ENCODE measurements at places on chromosomes 2 and 18.
A peak's percentile ranks its signal among the peaks of the same experiment; 100 is the strongest.

DNA sequence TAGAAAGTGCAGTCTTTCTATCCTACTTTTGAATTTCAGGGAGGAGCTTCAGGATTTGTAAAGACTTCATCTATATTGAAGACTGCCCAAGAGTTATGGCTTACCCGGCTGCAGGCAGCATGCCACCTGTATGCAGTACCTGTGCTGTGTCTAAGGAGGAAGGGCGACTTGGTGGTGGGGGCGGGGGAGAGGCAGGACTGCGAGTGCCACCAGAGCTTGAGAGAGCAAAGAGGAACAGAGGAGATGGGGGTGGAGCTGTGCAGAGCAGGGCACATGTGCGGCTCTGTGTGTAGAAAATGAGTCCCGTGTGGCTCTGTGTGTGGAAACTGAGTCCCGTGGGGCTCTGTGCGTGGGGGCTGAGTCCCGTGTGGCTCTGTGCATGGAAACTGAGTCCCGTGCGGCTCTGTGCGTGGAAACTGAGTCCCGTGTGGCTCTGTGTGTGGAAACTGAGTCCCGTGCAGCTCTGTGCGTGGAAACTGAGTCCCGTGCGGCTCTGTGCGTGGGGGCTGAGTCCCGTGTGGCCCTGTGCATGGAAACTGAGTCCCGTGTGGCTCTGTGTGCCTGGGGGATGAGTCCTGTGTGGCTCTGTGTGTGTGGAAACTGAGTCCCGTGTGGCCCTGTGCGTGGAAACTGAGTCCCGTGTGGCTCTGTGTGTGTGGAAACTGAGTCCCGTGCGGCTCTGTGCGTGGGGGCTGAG, 43.2 kb downstream of the LDLRAD4 start:
- peak; percentile 56 for DNase-seq

GRCh38 chr2:172836347-172836821, 100.7 kb downstream of the RAPGEF4 start:
- DNase-seq: peak; percentile 87

GRCh38 chr2:144583741-144584453, 64.0 kb upstream of the ZEB2 start:
- DNase-seq: no peak

- peak; percentile 34 for DNase-seq
Measured at GRCh38 chr2:121257480-121257840, 27.5 kb downstream of the TFCP2L1 start.

GRCh38 chr2:15860760-15861159, 79.6 kb upstream of the MYCN start:
- DNase-seq: no peak

GRCh38 chr2:236242057-236242495, 22.1 kb downstream of the ASB18 start:
- DNase-seq: no peak

DNA sequence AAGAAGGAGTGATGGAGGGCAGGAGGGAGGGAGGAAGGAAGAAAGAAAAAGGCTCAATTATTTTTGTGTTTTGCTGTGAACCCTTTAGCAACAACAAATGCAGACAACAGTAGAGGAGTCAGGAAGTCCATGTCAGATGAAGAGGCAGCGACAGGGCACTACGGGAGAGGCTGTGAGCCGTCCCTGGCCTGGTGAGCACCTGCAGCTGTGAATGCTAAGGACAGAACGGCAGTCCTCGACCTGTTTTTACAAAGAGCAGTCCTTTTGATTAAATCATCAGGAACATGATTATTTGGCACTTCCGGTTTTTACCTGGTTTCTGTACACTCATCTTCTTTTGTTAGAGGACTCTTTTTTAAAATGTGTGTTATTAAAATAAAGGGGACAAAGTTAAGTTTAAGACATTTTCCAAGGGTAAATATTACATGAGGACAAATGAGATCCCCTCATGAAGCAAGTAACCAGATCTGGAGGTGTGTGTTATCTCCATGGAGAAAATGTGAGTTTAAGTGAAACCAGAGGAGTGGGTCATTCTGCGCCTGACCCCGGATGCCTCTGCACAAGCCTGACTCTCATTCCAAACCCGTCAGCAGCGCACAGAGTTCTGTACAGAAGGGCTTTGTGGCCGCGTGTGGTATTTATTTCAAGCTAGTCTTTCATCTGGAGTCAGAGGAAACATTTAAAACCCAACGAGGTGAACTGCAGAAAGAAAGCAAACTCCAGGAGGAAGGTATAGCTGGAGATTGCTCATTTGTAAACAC, 492.5 kb downstream of the SOX11 start:
- peak; percentile 80 for DNase-seq

GRCh38 chr2:178886006-178886405, 78.8 kb upstream of the TTN start:
- no peak for DNase-seq

- peak; percentile 52 for DNase-seq
Measured at GRCh38 chr2:240836781-240837467, 16.9 kb upstream of the KIF1A start.

DNA sequence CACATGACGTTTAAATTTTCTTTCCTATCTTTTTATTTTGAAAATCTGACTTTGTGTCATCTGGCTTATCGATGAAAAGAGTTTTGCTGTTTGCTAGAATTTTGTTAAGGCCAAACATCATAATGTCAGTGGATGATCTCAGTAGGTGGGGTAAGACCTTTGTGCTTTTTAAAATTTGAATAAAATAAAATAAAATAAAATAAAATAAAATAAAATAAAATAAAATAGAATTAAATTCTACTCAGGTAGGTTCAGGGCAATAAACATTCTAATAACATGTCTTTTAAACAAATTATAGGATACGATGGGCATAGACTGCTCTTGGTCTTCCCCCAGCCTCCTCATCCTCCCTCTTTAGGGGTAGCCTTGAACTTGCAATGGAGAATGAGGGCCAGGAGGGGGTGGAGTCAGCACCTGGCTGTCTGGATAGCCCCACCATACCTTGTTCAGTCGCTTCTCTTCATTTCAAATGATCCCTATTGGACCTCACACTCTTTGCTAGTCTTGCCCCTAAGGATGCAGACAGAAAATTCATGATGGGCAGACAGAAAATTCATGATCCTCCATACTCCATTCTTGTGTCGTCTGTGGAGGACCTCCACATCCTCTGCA, 8.1 kb downstream of the LDLRAD4 start:
- no peak for DNase-seq

GRCh38 chr2:191296083-191297006, 51.1 kb downstream of the MYO1B start:
- DNase-seq: no peak

- DNase-seq: no peak
Measured at GRCh38 chr2:28640260-28640907, 111.2 kb upstream of the PPP1CB start.

DNA sequence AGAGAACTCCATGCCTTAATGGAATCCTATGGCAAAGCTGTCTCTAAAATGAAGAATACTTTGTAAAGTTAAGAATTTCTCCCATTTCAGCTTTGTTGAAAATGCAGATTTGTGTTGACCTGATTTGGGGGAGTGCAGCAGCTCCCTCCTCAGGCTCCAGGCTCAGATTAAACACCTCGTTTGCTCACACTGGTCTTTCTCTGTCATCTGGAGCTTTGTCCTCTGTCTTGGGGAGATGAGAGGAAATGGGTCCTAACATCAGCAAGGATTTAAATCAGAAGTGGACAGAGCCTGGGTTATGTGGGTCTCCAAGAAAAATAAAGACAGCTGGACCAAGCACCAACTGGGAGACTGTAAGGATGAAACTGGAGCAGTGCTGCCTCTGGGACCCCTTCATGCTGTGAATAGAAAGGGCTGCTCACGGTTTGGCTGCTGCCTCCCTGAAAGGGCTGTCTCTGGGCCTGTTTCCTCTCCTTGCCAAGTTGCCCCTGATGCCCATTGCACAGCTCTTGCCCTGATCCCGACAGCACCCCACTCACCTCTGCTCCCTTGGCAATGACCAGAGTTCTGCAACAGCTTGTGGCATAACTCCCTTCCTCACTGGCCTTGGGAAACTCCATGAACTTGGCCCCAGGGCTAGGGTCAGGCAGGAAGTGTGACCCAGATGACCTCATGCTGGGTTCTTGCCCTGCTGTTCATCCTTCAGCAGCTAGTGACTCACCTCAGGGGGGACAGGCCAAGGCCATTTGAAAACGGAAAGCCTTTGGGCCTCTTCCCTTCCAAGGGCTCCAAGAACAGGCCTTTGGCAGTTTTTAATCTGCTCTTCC, 197.2 kb downstream of the CYP26B1 start:
- peak; percentile 85 for DNase-seq

DNA sequence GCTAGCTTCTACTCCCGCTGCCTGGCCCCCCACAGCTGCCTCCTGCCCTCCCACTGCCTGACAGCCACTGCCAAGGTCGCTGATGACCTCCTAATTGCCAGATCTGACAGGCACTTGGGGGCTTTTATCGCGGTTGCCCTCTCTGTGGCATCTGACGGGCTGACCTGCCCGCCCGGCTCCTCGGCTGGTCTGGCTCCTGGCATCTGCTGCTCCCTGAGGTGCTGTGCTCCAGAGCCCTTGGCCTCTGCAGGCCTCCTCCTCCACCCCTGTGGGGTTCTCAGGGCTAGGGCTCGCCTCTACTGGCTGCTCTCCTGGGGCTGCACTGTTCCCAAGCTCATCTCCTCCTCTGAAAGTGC, 43.1 kb downstream of the INHBB start:
- peak; percentile 43 for DNase-seq

DNA sequence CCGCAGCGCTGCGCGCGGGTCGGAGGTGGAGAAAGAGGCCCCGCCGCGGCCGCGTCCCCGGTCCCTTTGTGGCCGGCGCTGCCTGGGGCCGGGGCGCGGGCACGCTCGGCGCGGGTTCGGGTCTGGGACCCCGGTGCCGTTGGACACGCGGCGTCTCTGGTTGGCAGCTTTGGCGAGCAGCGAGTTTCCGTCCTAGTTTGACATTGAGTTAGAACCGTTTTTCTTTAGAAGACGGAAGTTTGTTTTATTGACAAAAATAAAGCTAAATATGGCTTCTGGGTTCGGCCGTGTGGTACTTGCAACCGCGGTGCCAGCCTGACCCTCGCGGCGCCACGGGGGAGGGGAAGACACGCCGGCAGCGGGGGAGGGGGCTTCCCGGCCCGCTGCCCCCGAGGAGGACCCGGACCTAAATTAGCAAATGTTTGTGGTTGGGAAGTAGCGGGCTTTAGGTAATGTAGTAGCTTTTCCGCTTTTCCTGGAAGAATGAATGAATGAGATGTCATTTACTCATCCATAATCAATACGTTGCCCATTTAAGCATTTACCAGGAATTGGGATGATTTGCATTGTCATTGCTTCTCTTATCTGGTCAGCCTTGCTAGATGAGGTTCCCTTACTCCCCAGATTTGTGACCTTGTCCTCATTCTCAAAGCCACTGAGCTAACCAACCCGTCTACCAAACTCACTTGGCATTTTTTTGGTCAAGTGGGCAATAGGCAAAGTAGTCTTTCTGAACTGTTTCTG, 530 bp downstream of the GALNT1 start:
- no peak for DNase-seq

DNA sequence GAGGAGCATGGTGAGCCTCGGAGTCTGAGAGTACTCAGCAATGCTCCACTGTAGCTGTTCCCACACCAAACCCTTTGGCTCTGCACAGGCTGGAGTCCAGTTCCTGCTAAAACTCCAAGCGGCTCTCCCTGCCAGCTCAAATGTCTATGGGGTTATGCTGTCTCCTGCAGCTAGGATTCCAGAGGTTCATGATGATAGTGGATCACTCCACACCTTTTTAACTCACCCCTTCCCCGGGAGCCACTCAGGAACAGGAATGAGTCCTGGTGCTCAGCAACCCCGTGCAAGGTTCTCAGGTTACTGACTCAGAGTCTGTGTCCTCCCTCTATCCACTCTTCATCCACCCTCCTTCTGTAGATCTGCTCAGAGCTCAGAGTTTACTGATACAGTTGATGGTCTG, 410.0 kb downstream of the CDH19 start:
- DNase-seq: peak; percentile 53

GRCh38 chr2:11396467-11397445, 52.3 kb upstream of the ROCK2 start:
- no peak for DNase-seq

GRCh38 chr2:172200495-172201085, 97.9 kb upstream of the DLX2 start:
- DNase-seq: no peak

DNA sequence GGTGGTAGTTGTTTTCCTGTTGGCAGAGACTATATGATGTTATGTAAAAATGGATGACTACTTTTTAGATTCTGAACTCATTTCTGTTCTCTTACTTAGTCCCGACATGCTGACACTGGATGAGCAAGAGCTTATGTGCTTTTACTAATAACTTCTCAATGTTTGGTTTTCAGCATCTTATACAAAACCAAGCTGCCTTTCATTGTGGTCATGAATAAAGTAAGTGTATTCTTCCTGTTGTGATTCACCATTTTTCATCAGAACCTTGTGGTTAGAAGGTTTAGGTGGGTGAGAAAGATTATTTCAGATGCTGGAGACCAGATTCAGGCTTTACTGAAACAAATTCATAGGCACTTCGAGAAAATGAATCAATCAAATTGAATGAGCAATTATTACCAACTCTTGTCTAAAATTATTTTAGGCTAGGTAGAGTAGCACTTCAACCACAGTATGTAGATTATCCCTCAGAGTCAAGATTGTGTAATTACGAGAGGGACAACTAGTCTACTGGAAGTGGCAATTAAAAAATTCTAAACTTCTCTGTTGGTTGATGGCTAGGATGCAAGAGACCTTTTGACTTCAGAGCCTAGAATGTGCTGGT, 9.3 kb downstream of the GPN1 start:
- no peak for DNase-seq

GRCh38 chr2:127485051-127485693, 41.1 kb downstream of the IWS1 start:
- DNase-seq: no peak

DNA sequence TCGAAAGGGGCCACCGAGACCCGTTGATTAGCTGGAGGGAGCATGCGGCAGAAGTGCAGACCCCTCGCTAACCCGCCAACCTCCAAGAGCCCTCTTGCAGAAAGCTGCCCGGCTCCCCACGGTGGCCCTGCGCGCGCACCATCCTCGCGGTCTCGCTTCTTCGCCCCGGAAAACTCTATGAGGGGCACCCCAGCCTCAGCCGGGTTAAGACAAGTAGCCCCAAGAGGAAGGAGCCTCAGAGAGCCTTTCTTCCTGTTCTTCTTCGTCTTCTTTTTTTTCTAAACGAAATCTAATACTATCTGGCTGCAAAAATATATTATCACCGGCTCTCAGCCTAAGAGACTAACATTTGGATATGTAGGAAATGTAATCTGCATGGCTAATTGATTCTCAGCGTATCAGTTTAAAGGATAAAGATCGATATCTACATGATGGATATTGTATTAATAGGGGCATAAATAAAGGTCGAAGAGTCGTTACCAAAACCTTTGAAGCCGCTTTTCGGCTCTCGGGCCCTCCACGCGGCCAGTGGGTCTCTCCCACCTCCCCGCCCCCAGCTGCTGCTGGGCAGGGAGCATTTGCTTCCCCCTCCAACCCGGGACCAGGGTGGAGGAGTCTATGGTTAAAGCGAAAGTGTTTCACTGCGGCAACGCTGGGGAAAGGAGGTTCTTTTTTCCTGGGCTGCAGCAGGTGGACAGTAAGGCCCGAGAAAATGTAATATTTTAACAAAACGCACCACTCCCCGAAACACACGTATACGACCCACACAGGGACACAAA, 6.1 kb upstream of the PAX3 start:
- no peak for DNase-seq

Measured in islet precursor cell (in vitro differentiated cells).